ENCODE measurements at places on chromosomes 11 and 22.

- DNase-seq: no peak
Measured at GRCh38 chr22:31241936-31242335, 29.8 kb downstream of the LIMK2 start.

- no peak for DNase-seq
Measured at GRCh38 chr11:287821-288477, 977 bp upstream of the PGGHG start.

- DNase-seq: no peak
Measured at GRCh38 chr11:13875643-13876042, 86.9 kb upstream of the SPON1 start.

- no peak for DNase-seq
Measured at GRCh38 chr22:30370641-30371230, 13.9 kb downstream of the CCDC157 start.

- no peak for DNase-seq
Measured at GRCh38 chr11:118443590-118444218, 7.4 kb downstream of the KMT2A start.

DNA sequence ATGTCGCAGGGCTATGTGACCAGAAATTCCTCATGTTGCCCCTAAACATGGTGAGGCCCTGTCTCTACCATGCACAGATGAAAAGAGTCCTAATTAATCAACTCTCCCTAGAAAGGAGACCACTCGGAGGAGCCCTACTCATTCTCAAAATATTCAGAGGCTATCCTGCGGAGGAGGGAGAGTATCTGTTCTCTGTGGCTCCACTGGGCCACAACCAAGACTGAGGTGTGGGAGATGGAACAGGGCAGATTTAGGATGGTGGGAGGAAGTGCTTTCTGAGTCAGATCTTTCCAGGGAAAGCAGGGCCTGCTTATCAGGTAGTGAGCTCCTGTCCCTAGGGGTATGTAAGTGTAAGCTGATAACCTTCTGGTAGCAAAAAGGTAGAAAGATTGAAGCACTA, 37.0 kb upstream of the PRDM11 start:
- no peak for DNase-seq

- DNase-seq: no peak
Measured at GRCh38 chr11:101022256-101022655, 107.4 kb downstream of the PGR start.

GRCh38 chr22:50728523-50728931, 9.5 kb upstream of the ACR start:
- DNase-seq: no peak

GRCh38 chr11:117180661-117181585, 2.4 kb downstream of the SIDT2 start:
- DNase-seq: peak; percentile 74

DNA sequence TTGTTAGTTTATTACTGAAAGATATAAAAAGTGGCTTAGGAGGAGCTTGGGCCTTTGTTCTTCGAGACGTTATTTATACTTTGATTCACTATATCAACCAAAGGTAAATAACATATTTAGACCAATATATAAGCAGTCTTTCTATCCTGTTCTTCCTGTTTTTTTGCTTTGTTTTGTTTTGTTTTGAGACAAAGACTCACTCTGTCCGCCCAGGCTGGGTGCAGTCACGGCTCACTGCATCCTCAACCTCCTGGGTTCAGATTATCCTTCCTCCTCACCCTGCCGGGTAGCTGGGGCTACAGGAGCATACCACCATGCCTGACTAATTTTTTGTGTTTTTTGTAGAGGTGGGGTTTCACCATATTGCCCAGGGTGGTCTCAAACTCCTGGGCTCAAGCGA, 66.8 kb downstream of the ATM start:
- no peak for DNase-seq

- peak; percentile 68 for DNase-seq
Measured at GRCh38 chr11:68584097-68584496, 100.2 kb upstream of the GAL start.

- no peak for DNase-seq
Measured at GRCh38 chr11:112315057-112315720, 54.5 kb upstream of the PLET1 start.

- DNase-seq: no peak
Measured at GRCh38 chr11:92413757-92414513, 189.3 kb downstream of the FAT3 start.

DNA sequence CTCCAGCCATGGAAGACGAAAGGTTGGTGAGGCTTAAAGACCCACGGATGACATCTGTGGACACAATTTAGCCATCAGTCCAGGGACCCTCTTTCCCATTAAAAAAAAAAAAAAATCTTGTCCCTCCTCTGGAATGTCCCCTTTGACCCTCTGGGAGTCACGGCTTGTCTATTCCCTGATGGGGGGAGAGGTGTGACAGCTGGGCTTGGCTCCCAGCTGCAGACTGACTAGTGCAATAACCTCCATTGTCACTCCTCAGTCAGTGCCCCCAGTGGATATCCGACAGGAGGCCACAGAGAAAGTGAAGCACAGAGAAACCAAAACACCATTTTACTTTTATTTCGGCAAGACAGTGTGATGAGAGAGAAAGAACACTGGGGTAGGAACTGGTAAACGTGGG, 2.7 kb upstream of the VSIG2 start:
- DNase-seq: no peak
